Progenitor cell of endocrine pancreas (in vitro differentiated cells): ENCODE measurements at places on chromosomes 16 and 17.

DNA sequence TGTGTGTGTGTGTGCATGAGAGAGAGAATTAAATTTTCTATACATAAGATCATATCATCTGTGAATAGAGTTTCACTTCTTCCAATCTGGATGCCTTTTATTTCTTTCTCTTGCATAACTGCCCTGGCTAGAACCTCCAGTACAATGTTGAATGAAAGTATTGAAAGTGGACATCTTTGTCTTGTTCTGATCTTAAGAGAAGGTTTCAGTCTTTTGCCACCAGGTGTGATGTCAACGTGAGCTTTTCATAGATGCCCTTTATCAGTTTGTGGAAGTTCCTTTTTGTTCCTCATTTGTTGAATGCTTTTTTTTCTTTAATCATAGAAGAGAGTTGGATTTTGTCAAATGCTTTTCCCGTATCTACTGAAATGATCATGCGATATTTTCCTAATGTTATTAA, 63.3 kb downstream of the RNF213 start:
- no peak for DNase-seq

GRCh38 chr16:51402298-51402697, 251.2 kb upstream of the SALL1 start:
- no peak for DNase-seq

- DNase-seq = no peak
These were observed 100.7 kb downstream of the MARF1 start for GRCh38 chr16:15542261-15542660.

- no peak for DNase-seq
These were observed 40.5 kb downstream of the FTO start for GRCh38 chr16:53744449-53744848.

DNA sequence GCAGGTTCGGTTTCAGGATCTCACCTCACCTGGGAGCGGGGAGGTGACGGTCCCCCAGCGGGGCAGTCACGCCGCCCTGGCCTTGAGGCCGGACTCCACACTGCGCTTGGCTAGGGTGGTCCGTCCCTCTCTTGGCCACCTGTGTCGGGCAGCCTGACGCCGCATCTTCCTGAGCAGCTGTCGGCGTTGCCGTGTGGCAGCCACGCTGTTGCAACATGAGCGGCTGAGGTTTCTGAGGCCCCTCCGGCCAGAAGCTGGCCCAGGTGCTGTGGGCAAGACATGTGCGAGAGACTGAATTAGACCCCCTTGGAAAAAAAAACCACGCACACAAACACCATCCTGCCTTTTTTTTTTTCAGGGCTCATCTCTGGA, 49.2 kb downstream of the IRF8 start:
- DNase-seq = no peak

GRCh38 chr16:87826798-87827587, 42.3 kb downstream of the SLC7A5 start:
- no peak for DNase-seq

GRCh38 chr17:63928966-63929695, 3.0 kb downstream of the CD79B start:
- DNase-seq = no peak

GRCh38 chr17:4920351-4921048, 11.6 kb upstream of the GP1BA start:
- no peak for DNase-seq

GRCh38 chr17:43393944-43394482, 4.8 kb upstream of the ARL4D start:
- peak; percentile 85 for DNase-seq

DNA sequence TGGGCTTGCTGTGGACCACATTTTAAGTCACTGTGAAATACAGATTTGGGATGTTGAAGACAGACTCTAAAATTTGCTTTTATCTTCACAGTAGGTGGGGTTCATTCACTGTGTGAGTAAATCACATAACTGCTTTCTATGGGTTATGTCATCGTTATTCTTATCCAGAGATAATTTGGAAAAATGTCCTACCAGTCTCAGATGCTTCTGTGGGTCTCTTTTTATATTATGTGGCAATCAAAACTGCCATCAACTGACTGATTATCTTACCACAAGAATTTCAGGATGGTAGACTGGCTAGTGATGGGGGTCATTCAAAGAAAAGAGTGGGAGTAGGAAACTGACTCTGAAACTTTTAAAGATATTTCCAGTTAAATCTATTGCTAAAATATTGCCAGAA, 3.1 kb downstream of the HSBP1 start:
- no peak for DNase-seq

- peak; percentile 23 for DNase-seq
These were observed 650.4 kb upstream of the RBFOX1 start for GRCh38 chr16:6682142-6682811.

- no peak for DNase-seq
These were observed 22.9 kb downstream of the SOCS1 start for GRCh38 chr16:11232852-11233726.

DNA sequence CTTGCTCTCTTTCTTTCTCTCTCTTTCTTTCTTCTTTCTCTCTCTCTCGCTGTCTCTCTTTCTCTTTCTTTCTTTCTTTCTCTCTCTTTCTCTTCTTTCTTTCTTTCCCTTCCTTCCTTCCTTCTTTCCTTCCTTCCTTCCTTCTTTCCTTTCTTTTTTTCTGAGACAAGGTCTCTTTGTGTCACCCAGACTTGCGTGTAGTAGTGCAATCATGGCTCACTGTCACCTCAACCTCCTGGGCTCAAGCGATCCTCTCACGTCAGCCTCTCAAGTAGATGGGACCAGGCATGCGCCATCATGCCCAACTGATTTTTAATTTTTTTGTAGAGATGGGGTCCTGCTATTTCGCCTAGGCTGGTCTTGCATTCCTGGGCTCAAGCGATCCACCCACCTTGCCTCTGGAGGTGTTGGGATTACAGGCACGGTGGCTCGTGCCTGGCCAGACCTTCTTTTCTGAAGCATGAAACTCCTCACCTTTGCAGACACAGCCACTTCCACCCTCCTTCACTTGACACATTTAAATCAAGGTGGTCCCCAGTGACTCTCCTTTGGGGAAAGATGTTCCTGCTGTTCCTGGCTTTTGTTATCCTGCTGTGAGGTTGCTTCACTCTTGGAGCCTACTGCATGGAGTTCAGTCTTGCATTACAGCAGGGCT, 26.8 kb upstream of the NKD1 start:
- no peak for DNase-seq

DNA sequence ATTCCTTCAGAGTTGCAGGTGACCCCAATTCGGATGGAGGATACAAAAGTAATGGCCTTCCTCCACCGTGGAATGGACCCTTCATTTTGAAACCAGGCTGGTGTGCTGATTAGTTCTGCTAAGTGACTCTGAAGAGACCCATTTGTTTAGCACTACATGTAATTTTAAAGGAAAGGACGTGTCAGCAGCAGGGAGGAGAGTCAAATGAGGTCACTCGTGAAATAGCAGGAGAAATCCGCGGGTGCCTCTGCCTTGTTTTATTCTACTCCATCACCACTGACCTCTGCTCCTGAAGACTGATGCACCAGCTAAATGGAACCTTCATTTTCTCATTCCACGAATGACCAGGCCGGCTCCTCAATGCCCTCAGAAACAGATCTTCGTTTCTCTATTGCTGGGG, 589.2 kb downstream of the CDH11 start:
- DNase-seq = no peak

- DNase-seq = no peak
These were observed 72.4 kb downstream of the MRM1 start for GRCh38 chr17:36673637-36674277.

- no peak for DNase-seq
These were observed 286.1 kb downstream of the SNX29 start for GRCh38 chr16:12262454-12263180.

DNA sequence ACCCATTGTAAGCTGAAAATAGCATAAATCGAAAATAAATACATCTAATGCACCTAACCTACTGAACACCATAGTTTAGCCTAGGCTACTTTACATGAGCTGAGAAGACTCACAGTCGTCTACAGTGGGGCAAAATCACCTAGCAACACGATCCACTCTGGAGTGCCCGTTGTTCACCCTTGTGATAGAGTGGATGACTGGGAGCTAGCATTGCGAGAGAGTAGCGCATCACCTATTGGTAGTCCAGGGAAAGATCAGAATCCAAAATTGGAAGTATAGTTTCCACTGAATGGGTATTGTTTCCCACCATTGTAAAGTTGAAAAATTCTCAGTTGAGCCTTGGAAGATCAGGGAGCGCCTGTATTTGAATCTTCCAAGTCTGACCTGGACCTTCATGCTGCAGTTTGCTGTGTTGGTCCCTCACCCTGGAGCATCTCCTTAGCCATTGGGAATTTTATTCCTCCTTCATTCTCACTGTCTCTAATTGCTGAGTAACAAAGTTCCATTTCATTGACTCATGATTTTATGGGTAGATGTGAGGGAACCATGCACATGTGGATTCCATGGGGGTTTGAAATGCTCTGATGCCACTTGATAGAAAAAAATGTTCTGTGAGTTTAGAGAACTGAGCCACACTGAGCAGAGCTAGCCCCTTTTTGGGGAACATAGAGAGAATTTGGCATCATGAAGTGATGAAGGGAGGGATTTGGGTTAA, 19.6 kb downstream of the AKAP1 start:
- no peak for DNase-seq

- no peak for DNase-seq
These were observed 6.2 kb upstream of the KRT12 start for GRCh38 chr17:40873255-40873654.

DNA sequence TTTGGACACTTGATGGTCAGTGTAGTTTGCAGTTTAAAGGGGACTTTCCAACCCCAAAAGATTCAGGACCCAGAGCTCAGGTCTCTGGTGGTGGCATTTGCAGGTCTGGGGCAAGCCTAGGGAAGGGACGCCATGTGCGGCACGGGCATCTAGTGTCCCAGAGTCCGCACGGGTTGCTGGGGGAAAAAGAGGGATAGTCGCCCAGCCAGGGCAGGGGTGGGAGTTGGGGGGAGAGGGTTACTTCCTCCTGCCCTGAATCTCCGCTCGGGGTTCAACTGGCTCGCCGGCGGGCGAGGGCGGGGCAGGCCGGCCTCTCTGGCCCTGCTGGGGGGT, 239 bp upstream of the CA7 start:
- no peak for DNase-seq

- no peak for DNase-seq
These were observed 110.2 kb downstream of the CCDC182 start for GRCh38 chr17:57634713-57635465.

DNA sequence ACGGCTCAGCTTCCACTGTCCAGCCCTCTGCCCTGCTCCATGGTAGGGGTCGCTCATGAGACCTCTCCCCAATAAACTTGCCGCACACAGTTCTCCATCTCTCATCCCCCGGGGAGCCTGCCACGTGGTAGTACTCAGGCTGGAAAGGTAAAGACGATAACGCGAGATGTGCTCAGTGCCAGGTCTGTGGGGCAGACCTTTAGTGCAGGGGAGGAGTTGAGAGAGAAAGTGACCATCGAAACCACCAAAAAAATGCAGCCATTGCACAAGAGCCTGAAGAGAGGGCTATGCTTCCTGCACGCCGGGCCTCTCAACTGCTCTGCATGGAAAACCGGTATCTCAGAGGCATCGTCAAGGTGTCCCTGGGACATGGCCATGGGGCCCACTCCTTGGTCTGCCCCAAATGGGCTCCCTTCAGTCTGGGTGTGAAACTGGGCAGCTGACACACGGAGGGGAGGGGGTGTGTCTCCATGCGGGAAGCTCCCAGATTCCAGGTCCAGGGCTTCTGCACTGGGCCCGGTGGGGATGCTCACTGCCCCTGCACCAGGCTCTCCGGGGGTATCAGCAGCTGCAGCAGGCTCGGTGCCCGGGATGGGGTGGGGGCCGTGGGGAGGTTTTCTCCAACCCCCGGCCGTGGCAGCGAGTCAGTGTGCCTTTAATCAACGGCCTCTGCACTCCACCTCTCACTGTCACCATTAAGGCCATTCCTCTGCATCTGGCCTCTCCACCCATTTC, 4.7 kb upstream of the AANAT start:
- no peak for DNase-seq

- DNase-seq = no peak
These were observed 11.2 kb downstream of the P2RX1 start for GRCh38 chr17:3905017-3905520.

- no peak for DNase-seq
These were observed 8.0 kb upstream of the SLC6A2 start for GRCh38 chr16:55647798-55648197.

DNA sequence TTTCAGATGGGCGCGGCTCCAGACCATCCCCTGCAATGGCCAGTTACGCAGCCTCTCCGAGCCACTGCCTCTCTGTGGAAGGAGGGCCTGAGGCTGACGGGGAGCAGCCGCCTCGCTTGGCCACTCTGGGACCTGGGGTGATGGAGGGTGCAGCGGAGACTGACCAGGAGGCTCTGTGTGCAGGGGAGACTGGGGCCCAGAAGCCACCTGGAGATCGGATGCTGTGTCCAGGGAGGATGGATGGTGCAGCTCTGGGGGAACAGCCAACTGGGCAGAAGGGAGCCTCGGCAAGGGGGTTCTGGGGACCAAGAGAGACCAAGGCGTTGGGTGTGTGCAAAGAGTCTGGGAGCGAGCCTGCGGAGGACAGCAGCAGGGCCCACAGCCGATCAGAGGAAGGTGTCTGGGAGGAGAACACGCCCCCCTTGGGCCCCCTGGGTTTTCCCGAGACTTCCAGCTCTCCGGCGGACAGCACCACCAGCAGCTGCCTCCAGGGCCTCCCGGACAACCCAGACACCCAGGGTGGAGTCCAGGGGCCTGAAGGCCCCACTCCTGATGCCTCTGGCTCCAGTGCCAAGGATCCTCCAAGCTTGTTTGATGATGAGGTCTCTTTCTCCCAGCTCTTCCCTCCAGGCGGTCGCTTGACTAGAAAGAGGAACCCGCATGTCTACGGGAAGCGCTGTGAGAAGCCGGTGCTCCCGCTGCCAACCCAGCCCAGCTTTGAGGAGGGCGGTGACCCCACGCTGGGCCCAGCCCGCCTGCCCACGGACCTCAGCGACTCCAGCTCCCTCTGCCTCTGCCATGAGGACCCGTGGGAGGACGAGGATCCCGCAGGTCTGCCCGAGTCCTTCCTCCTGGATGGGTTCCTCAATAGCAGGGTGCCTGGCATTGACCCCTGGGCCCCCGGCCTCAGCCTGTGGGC, 17.4 kb upstream of the ZFPM1 start:
- DNase-seq = no peak

GRCh38 chr16:73412416-73412815, 364.5 kb upstream of the ZFHX3 start:
- DNase-seq = no peak

DNA sequence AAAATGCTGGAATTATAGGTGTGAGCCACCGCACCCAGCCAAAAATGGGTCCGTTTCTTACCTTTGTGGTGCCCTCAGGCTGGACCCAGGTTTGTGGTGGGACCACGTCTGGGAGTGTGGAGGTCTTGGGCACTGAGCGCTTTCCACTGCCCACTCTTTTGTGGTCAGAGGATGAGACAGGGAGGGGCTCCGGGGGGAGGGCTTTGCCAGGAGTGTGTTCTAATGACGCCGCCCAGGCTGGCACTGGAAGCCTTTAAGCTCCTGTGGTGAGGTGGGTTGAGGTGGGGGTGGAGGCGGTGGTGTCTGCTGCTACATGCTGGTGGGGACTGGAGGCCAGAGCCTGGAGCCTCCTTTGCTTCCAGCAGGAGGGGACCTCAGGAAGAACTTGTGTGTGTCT, 12.8 kb upstream of the ADCY7 start:
- DNase-seq = no peak

GRCh38 chr16:27568077-27568476, 18.1 kb downstream of the KATNIP start:
- no peak for DNase-seq

- no peak for DNase-seq
These were observed 387.4 kb downstream of the CPPED1 start for GRCh38 chr16:12416136-12416787.
